AG08395 (cell line): ENCODE measurements at places on chromosomes 11 and 22.

- no peak for DNase-seq
These were observed 42.5 kb downstream of the MCM5 start for GRCh38 chr22:35442471-35442870.

DNA sequence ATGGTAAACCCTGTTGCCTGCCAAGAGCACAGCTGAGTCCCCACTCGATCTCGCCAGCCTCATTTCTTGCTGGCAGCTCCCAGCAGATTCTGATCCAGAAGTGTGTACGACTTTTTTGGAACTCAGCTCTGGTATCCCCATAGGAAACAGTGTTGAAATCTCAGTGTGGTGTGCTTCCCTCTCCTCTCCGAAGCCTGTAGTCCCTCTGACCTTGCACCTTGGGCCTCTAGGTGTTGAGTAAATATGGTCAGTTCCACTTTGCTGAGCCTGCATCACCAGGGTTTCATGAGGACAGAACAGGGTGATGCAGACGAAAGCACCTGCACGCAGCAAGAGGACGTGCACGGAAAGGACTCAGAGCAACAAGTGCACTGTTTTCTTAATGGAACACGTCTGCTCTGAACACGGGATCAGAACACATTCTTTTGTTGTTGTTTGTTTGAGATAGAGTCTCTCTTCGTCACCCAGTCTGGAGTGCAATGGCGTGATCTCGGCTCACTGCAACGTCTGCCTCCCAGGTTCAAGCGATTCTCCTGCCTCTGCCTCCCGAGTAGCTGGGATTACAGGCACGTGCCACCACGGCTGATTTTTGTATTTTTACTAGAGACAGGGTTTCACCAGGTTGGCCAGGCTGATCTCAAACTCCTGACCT is 3.8 kb upstream of the CPT1A start:
- no peak for DNase-seq

DNA sequence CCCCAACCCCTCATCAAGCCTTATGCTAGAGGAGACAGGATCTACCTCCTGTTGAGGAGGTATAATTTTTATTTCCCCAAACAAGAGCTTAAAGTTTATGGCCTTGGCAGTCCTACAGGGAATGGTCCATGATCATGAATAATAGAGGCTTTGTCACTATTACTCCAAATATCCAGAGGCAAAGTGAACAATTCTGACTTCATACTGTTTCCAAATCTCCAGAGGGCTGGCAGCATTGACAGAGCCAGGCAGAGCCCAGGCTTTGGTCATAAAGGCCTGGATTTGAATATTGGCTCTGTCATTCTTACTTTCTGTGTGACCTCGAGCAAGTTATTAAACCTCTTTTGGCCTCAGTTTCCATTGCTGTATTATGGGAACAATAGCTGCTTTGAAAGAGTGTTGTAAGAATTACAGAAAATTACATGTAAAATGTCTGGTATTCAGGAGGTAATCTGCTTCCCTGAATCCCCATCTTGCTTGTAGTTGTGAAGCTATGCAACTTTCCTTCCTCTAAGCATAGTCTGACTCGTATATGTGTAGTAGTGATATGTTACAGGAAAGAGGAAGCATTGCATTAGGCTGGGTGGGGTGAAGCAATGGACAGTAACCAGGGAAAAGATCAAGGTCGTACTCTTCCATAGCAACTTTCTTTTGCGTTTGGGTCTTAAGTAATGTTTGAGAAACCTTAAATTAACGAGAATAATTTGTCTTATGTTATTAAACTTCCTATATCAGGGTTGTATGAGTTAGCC is 88.8 kb downstream of the CD44 start:
- DNase-seq = peak; percentile 7

DNA sequence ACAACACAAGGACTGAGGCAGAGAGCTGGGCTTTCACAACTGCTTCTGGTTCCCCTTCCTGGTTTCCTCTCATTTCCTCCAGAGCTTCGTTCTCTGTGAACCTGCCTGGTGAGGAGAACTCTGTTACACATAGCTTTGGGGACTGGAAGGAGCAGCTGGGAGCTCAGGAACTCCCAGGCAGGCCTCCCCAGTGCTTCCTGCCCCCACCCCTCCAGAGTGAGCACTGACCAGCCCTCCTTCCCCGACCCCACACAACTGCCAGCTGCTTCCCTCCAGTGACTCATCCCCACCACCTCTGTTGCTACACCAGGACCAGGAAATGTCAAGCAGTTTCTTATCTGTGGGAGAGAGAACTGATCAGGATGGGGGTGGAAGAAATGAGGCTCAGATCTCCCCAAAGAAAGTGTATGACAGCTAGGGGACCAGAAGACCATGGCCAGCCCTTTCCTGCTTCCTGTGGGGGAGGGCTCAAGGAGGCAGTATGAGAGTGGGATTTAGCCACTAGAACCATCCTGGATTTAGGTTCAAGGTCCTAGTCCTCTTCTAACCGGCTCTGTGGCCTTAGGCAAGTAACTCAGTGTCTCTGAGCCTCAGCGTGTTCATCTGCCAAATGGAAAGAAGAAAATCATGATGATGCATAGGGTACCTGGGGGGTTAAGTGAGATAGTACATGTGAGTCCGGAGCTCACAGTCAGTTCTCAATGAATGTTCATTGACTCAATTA is 4.5 kb upstream of the TP53I11 start:
- DNase-seq = peak; percentile 82

DNA sequence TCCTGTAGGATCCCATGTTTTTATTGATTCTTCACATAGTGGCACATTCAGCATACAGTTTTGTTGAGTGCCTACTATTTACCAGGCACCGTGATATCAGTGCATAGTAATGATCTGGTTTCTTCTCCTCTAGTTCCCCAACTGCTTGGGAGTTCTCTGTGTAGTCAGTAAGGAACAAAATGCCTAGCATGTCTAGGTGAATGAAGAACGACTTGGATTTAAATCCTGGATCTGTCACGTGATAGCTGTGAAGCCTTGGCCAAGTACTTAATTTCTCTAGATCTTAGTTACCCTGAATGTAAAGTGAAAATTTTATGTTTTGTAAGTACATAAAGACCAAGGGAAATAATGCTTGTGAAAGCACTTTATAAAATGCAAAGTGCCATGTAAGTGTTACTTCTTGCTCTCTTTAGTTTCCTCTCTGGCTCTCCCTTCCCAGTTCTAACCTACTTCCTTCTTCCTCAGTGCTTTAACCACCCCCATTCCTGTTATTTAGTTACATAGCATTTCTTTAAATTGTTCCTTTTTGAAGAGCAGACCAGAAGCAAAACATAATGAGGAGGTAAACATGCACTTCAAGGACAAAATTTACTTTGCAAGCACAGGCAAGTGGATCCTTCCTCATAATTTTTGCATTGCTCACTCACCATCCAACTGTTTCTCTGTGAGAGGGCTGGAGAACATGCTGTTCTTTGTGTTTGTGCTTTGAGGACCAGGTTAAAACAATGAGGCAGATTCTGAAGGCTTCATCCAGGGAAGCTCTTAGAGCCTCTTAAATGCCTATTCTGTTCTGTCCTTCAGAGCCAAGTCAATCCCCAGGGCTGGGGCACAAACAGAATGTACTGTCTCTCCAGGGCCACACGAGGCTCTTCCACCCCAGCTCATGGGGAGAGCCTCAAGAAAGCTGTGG is 353.9 kb upstream of the TENM4 start:
- no peak for DNase-seq

DNA sequence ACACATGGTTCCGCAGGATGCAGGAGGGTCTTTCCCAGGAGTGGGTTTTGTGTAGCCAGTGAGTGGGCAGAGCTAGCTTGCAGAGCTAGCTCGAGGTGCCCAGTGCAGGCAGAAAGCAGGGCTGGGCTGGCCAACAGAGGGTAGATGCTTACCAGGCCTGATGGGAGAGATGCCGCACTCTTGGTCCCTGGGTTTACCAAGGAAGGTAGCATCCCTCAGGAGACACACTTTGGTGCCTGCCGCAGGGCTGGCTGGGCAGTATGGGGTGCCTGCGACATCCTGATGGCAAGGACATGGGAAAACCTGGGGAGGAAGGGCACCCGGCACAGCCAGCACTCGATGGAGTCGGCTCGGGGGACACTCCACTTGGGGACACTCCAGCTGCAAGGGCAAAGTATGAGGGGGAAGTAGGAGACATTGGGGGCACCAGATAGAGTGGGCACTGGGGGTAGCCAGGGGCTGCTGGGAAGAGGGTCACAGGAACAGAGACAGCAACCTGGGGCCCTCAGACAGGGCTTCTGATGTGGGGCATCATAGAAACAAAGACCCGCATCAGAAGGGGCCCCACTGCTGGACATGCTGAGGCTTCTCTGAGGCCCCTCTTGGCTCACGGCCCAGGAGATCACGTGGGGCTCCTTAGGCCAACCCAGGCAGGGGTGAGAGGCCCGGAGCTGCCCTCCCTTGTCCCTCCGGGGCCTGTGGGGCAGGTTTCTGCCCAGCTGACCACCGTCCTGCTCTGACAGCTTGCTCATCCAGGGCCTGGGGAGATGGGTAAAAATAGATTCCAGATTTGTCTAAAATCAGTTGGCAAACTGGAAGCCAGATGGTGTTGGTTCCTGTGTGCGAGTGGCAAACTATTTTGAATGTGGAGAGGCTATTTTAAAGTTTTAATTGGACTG is 89.8 kb downstream of the MORC2 start:
- DNase-seq = no peak

- no peak for DNase-seq
These were observed 25.4 kb upstream of the MYH9 start for GRCh38 chr22:36413022-36413775.

DNA sequence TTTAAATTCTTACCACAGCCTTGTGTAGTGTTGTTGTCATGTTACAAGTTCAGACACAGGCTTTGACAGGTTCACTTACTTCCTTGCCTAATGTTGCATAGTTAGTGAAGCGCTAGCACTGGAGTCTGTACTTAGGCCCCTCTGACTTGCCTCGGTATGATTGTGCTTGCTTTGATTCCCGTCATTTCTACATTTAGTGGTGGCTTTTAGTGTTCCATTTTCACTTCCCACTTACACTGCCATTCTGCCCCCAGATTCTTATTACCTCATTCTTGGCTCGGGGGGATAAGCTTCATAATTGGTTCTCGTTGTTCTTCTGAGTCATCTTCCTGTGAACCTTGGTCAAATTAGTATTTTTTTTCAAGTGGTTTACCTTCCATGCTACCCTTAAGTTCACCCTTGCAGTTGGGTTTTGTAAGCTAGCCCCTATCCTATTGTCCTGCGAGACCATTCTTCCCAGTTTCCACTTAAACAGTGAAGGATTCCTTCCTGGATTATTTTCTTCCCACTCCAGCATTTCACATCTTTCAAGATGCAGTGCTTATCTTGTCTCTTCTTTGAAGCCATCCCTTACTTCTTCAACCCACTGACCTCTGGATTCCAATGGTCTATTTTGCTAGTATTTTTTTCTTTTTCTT is 68.7 kb downstream of the DDX10 start:
- DNase-seq = no peak

DNA sequence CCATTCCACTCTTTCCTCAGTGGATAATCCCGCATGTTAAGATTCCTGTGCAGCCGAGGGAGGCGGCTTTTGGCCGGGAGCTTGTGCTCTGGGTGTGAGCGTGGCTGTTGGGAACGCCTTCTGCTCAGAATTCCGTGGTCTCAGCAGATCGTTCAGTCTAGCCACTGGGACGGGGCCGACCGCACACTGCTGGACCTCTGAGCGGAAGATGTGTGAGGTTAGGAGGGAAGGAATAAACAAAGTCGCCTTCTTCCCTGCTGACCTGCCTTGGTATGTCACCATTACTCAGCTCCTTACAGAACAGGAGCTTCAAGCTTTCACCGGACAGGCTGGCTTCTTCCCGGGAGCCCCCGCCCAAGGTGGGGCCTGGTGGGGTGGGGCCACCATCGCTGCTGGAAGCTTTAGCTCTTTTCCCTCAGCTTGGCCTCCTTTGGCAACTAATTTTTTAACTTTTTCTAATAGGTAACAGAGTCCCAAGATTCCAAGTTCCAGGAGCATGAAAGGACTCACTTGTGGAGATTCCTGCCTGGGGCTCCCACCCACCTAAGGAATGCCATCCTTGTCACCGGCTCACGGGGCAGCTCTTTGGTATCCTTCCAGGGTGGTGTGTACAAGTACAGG is 22.5 kb upstream of the SEPTIN5 start:
- DNase-seq = peak; percentile 52

DNA sequence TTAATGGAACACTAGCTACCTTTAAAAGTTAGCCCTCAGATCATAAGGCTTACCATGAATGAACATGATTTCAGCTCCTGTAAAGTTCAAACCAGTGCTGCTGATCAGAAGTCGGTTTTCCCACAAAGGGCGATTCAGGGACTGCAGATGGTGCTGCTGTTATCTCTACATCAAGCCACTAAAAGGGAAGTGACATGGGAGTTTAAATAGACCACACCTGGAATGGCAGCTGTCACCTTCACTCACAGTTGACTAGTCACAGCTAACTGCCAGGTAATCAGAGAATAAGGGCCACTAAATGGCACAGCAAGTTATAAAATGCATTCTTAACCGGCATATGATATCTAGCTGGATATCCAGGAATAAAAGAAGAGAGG is 581.1 kb upstream of the ARHGAP42 start:
- DNase-seq = no peak

- no peak for DNase-seq
These were observed 33.2 kb upstream of the CRYBB3 start for GRCh38 chr22:25166266-25167040.

GRCh38 chr11:118281284-118281683 is 17.2 kb upstream of the MPZL2 start:
- DNase-seq = no peak

GRCh38 chr11:36350137-36350513 is 54.0 kb downstream of the PRR5L start:
- DNase-seq = no peak

DNA sequence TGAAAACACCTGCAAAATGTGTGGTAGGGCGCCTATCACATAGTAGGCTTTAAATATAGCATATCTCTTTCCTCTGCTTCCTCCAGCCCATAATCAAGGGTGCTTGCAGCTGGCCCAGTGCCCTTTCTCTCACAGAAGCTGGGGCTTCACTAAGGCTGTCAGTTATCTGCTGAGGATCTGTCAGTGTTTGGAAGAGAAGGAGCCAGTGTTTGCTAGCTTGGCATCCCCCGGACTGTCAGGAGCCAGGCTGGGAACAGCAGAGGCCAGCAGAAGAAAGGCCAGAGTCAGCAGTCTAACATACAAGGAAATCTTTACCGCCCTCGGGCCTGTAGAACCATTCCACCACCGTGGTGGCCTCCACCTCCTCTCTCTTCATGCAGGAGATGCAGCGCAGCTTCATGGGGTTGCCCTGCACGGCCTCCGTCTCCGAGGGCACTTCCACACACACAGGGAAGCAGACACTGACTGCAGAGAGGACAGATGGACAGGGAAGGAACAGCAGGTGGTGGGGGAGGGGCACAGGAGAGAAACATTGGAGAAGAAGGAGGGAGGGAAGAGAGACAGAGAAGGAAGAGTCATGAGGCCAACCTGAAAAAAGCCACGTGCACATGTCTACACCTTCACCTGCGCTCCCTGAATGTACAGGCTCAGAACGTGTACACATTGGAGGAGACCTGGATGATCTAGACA is 9.0 kb downstream of the SCN3B start:
- no peak for DNase-seq
